T follicular helper cell (primary cell): ENCODE measurements at places on chromosomes 6 and 20.

GRCh38 chr6:125952764-125953501, 3.6 kb upstream of the HINT3 start:
- no peak for DNase-seq

DNA sequence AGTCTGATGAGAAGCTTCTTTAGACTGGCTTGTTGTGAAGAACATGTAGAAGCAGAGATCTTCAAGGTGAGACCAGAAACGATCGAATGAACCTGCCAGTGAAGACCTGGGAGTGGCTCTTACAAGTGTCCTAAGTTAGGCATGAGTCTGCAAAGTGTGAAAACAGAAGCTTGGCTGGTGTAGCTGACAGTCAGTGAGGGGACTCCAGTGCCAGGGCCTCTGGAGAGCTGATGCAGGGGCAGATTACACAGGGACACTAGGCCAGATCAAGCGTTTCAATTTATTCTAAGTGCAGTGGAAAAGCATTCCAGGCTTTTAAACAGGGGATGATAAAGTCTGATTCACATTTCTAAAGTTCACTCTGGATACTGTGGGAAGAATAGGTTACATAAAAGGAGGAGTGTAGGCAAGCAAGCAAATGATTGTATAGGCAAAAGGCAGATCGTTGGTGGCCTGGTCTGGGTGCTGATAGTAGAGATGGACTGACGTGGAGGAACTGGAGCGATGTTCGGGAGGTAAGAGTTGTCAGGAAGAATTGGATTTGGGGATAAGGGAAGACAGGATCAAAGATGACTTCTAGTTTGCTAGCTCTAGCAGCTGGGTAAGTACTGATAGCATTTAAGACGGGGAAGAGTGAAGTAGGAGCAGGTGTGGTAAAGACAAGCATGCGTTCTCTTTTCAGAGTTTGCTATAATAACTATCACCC, 133.5 kb downstream of the MAN1A1 start:
- no peak for DNase-seq

DNA sequence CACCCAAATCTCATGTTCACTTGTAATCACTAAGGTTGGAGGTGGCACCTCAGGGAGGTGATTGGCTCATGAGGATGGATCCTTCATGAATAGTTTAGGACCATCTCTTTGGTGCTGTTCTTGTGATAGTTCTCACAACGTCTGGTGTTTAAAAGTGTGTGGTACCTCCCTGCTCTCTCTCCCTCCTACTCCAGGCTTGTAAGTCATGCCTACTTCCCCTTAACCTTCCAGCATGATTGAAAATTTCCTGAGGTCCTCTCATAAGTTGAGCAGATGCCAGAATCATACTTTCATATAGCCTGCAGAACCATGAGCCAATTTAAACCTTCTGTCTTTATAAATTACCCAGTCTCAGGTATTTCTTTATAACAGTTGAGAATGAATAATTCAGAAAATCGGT, 16.6 kb downstream of the HLA-A start:
- no peak for DNase-seq

DNA sequence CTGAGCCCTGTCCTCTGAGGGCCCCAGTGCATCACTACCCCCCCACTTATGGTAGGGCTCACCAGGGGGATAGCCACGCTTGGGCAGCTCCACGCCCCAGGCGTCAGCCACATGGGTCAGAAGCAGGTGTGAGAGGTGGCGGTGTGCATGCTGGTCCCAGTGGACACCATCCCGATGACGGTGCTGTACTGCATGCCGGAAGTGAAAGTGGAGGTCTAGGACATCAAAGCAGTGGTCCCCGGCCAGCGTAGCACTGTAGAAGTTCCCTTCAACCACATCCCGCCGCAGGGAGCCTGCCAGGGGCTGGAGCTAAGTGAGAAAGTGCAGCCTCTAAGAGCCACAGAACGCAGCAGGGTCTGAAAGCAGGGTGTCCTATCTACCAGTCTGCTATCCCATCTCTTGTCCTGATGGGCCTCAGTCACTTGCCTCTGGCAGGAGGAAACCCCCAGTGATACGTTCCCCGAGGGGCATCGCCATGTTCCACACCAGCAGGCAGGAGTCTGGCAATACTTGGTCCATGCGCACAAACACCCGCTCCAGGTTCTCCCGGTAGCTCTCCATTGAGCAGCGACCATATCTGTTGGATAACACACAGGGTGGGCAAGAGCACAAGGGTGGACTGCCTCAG, 2.2 kb downstream of the PCED1A start:
- no peak for DNase-seq

- no peak for DNase-seq
Measured at GRCh38 chr6:90347411-90347851, 50.8 kb upstream of the BACH2 start.

DNA sequence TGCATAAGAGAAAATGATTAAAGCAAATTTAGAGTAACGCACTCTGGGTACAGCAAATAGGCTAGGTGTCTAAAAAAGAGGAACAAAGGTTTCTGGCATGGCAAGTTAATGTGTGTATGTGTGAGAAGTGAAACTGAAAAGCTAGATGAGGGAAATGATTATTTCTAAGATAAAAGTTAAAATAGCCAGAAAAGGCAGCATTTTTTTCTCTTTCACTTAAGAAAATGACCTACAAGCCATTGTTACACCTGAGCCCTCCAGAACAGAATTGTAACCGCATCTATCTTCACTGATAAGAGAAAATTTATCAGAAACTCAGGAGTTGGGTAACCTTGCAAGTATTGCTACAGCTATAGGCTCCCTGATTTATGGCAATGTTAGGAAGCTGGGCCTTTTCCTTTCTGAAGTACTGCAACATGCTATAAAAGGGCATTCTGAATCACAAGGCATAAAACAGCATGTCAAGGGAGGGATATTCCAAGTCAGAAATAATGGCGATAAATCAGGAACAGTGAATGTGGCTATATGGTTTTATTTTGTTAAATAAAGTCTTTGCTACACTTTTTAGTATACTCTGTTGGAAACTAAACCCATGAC, 395.3 kb downstream of the TBC1D32 start:
- DNase-seq = no peak

- DNase-seq = no peak
Measured at GRCh38 chr6:112218563-112218962, 35.8 kb downstream of the LAMA4 start.

DNA sequence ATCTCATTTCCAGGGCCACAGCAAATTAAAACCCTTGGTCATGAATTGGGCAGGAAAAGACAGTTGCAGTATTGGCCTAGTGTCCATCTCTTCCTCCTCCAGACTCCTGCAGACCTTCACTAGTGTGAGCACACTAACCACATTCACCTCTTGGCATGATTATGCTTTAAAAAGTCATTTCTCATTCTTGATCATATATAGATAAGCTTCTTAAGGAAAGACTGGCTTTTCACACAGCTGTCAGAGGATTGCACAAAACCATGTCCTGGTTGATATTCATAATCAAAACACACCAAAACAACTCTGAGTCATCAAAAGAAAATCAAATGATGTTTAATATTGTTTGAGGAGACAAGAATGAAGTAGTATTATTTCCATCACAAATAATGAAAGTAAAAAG, 52.1 kb downstream of the TMEM200A start:
- DNase-seq = no peak

- no peak for DNase-seq
Measured at GRCh38 chr6:8277769-8278168, 157.6 kb downstream of the SLC35B3 start.

- no peak for DNase-seq
Measured at GRCh38 chr6:109875973-109876372, 102.1 kb upstream of the GPR6 start.

GRCh38 chr6:4762294-4762693, 13.9 kb upstream of the CDYL start:
- DNase-seq = no peak

GRCh38 chr20:10508468-10509251, 73.6 kb downstream of the SLX4IP start:
- no peak for DNase-seq

GRCh38 chr6:119444642-119445557, 95.3 kb upstream of the MAN1A1 start:
- no peak for DNase-seq

- no peak for DNase-seq
Measured at GRCh38 chr6:49082611-49083010, 380.4 kb downstream of the MMUT start.

DNA sequence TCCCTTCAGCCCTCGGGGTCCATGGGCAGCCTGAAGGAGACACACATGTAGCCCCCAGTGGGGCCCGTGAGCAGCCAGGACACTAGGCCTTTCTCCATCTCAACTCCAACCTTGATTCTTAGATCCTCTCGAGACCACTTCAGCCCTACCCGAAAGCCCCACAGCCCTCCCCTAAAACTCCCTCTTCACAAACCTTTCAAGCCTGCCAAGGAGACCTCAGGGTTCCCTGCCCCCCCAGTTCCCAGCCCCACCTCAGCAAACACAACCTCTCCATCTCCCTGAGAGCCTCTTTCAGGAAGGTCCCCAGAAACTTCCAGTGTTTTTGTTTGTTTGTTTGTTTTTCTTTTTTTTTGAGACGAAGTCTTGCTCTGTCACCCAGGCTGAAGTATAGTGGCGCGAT, 11.1 kb downstream of the COL11A2 start:
- DNase-seq = no peak

DNA sequence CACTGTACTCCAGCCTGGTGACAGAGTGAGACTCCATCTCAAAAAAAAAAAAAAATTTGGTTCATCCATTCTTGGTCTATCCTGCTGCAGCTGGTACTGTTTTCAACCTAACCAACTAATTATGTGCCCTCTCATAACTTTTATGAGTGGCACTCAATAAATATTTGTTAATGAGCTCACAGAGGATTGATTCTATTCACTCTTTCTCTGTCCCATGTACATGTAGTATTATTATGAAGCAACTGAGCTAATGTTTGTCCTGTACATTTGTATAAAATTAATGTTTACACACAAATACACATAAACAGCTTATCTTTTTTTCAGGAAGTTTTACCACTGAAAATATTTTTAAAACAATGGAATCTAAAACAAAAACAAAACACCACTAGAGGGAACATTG, 10.1 kb downstream of the RIPOR2 start:
- no peak for DNase-seq

GRCh38 chr6:2231438-2231837, 14.0 kb downstream of the GMDS start:
- no peak for DNase-seq

DNA sequence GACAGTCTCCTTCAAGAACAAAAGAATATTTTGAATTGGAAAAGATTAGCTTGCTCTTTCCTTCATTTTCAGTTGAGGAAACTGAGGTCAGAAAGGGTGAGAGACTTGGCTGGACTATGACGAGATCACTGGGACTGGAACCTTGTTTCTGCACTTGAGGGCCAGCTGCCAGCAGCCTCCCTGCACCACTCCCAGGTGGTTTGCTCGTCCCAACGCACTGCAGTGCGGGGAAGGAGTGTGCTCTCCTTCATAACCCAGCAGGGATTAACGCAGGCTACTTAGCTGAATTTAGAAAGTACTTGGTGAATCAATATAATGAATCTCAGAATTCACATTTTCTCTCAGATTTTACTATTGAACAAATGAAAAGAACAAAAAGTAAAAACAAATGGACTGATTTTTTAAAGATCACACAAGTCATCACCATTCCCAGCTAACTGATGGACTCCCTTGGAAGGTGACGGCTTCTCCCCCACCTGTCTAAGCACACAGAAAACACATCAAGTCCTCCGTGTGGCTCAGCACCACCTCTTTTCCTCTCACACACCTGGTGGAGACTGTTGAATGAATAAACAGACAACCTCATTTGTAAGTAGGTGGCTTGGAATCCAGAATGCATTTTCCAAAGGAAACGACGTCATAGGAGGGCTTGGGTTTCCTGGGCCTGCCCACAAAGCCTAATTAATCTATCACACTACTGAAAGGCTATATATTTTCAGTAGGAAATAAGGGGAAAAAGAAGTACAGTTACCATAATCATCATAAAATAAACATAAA, 121.0 kb downstream of the QRSL1 start:
- DNase-seq = no peak

DNA sequence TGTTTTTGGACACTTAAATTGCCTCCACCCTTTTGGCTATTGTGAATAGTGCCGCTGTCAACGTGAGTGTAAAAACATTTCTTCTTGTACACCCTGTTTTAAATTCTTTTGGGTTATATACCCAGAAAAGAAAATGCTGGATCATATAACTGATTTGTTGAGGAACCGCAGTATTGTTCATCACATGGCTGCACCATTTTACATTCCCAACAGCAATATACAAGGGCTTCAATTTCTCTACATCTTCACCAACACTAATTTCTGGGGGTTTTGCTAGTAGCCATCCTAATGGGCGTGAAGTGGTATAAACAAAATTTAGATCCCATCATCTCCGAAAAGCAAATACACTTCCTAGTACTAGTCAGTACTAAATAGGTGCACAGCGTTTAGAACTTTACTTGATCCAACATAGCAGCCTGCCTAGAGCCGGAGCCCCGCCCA, 579 bp upstream of the BPHL start:
- no peak for DNase-seq

DNA sequence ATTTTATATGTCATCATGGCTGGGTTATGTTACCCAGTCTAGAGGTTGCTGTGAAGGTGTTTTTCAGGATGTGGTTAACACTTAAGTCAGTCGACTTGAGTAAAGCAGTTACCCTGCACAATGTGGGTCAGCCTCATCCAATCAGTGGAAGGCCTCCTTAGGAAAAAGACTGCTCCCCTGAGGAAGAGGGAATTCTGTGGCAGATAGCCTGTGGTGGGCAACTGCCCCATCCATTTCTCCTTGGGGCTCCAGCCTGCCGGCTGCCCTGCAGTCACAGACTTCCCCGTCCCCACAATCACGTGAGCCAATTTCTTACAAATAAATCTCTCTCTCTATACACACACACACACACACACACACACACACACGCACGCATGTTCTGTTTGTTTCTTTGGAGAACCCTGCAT, 34.5 kb upstream of the MPC1 start:
- DNase-seq = peak; percentile 56

GRCh38 chr6:28794175-28795002, 129.4 kb downstream of the TRIM27 start:
- no peak for DNase-seq

DNA sequence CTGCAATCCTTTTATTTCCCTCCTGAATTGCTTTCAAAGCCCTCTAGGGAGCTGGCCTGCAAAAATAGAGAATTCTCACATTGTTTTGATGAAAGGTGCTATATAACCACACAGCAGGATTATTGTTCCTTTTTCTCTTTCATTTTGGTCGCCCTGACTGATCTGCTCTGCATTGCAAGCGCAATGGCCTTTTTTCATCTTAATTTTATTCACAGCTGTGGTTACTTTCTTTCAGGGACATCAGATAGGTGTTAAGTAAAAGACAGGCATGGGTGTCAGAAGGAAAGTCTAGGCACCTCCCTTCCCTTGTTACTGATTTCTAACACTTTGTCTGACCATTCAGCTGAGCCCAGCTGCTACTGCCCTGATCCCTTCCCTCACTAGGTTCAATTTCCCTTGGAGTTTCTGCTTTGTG, 850.5 kb upstream of the MAP3K7 start:
- DNase-seq = no peak

DNA sequence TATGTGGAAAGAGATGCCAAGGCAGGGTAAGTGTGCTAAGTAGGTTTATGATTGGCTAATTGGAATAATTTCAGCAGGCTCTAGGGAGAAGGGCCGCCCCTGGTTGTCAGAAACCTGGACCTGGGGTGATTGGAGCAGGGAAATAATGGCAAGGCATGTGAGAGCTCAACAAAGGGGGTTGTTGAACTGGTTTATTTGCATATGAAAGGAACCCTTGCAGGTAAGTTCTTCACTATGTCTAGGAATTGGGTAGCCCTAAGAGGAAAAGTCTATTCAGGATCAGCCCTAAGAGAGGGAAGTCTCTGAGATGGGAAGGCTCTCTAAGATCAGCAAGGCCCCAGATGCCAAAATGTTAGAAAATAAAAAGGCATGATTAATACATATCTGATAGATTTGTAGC, 175.4 kb upstream of the PRND start:
- no peak for DNase-seq
